Daoy (cell line): ENCODE measurements at places on chromosomes 16 and 17. TPM values are rescaled to one million over a fixed set of nuclear protein-coding genes. Genes with fewer than 3 reads are reported as not detected.
A peak's percentile ranks its signal among the peaks of the same experiment; 100 is the strongest.

DNA sequence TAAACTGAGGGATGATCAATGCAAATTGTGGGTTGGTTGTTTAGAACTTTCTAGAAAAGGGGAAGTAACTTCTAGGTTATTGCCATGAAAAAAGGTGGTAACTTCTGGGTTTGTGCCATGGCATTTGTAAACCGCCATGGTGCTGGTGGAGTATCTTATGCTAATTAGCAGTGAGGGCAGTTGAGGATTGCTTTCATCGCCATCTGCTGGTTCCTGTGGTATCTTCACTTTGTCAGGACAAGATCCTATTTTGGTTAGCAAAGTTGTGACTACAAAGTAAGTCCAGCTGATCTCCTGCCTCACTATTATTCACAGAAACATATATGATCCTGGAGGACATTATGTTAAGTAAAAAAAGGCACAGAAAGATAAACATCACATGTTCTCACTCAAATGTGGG lies 1332.3 kb downstream of the CDH11 start:
- DNase-seq = no peak

Gene LRRC75A
- total RNA-seq = 0.97 and 2.6 TPM in 2 replicates

GRCh38 chr17:18966831-18967624 lies 15.1 kb downstream of the SLC5A10 start:
- DNase-seq = peak; percentile 62

GRCh38 chr16:53946746-53947386 lies 242.9 kb downstream of the FTO start:
- no peak for DNase-seq

Gene EPN3
- not detected in 2 replicates for total RNA-seq

DNA sequence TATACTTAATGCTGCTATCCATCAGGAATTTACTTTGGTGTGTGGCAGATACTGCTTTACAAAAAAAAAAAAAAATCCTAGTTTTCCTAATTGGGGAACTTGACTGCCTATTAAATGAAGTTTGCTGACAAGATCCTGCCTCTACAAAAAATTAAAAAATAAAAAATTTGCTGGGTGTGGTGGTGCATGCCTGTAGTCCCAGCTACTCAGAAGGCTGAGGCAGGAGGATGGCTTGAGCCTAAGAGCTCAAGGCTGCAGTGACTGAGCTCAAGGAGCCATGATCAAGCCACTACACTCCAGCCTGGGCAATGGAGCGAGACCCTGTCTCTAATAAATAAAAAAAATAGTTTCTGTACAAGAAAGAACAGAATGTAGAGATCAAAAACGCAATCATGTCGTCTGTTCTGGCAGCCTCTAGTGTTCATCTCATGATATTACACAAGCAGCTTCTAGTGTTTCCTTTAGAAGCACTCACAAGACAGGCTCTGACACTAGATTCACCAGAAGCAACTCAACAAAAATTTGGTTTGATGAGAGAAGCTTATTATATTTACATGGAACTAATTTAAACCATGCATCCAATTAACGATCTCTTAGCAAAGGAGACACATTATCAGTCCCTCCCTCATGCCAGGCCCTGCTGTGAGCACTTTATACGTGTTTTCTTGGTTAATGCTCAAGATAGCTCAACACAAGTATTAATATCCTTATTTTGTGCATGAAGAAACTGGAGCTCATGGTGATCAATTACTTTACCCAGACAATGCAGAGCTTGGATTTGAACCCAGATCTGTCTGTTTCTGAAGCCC lies 6.8 kb upstream of the KRTAP17-1 start:
- peak; percentile 35 for DNase-seq

DNA sequence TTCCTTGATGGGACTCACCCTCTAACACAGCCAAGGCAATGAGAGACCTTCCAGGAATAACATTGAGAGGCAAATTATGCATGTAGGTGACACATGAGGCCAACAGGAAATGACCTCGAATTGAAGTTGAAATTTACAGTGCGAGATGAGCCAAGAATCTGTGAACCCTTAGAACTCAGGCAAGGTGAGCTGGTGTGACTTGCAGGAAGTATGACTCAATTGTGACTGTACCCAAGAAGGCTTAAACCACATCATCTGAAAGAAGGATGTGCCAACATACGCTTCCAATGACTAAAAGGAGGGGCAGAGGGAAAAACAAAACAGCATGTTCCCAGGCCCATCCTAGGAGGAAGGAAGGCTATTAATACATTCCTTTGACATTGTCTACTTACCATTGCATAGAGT lies 44.8 kb downstream of the PITPNC1 start:
- peak; percentile 95 for DNase-seq

Gene MARF1
- total RNA-seq = 4.1 and 7.9 TPM in 2 replicates

DNA sequence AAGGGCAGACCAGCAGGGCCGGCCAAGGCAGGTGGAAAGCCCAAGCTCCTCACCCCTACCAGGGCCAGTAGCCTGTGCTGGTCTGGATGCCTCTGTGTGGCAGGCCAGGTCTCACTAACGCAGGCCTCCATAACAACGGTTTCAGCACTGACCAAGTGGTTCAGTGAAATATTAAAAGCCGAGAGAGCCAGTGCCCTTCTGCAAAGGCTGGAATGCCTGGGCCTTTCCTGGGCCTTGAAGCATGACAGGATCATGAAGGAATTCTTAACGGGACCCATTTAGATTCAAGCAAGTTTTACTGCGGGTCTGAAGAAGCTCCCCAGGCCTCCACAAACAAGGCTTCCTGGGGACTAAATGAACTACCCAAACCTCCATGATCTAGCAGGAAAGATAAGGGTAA lies 16.3 kb downstream of the ADAD2 start:
- no peak for DNase-seq

Gene DHRS13
- 10.9 and 12.4 TPM in 2 replicates for total RNA-seq

DNA sequence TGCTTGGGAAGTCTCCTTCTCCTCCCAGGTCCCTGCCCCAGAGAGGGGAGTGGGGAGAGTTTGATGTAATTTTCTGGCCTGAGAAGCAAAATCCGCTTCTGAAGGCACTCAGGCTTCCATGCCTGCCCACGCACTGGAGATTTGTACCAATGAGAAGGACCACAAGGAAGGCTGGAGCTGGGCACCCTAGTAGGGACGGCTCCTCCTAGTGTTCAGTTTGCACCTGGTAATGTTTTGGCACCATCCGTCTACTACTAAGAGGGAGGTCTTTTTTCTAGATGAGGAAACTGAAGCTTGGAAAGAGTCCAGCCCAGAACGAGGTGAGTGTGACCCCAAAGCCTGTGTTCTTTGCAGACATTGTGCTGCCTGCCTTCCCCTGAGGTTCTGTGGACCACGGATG lies 83.6 kb upstream of the NLRP1 start:
- DNase-seq = peak; percentile 42

GRCh38 chr16:88516601-88517061 lies 53.6 kb upstream of the ZC3H18 start:
- DNase-seq = no peak
